Epithelial cell of esophagus (primary cell): ENCODE measurements at places on chromosomes 2 and 18.

- no peak for DNase-seq
Observed at GRCh38 chr18:51884039-51884438, 456.0 kb upstream of the DCC start.

GRCh38 chr2:109005686-109006204 lies 16.7 kb upstream of the EDAR start:
- DNase-seq, result no peak

GRCh38 chr18:60191926-60192325 lies 180.6 kb downstream of the MC4R start:
- DNase-seq, result no peak

DNA sequence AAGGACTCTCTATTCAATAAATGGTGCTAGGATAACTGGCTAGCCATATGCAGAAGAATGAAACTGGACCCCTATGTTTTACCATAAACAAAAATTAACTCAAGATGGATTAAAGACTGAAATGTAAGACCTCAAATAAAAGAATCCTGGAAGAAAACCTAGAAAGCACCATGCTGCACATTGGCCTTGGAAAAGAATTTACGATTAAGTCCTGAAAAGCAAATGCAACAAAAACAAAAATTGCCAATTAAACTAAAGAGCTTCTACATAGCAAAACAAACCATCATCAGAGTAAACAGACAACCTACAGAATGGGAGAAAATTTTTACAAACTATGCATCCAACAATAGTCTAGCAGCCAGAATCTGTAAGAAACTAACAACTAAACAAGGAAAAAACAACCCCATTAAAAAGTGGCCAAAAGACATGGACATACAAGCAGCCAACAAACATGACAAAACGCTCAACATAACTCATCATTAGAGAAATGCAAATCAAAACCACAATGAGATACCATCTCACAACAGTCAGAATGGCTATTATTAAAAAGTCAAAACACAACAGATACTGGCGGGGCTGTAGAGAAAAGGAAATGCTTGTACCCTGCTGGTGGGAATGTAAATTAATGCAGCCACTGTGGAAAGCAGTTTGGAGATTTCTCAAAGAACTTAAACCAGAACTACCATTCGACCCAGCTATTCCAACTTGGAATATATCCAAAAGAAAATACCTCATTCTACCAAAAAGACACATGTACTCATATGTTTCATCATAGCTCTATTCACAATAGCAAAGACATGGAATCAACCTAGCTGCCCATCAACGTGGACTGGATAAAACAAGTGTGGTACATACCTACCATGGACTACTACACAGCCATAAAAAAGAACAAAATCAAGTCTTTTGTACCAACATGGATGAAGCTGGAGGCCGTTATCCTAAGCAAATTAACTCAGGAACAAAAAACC lies 30.6 kb downstream of the SEPTIN10 start:
- no peak for DNase-seq

- no peak for DNase-seq
Observed at GRCh38 chr2:119219873-119220272, 3.8 kb upstream of the STEAP3 start.

GRCh38 chr2:163974766-163975165 lies 239.0 kb upstream of the FIGN start:
- DNase-seq, result no peak

DNA sequence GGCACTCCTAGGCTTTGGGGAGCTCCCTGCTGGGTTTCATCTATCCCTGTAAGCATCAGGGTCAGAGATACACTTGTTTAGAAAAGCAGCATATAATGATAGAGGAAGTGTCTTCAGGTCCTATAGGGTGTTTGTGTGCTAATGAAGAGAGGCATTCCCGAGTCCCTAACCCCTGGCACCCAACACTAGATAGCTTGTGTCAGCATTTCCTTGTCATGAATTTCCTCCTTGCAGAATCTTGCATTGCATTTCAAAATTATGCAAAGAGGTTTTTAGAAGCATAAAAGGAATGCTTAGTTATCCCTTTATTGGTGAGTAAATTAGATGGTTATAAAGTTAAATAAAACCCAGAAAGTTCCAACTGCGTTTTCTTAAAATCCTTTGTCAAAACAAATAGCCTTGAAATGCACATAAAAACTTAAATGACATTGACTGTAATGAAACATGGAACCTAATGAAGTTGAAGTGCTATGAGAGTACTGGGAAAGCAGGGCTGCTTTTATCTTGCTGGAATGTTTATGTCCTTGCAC lies 63.7 kb upstream of the LHCGR start:
- no peak for DNase-seq

DNA sequence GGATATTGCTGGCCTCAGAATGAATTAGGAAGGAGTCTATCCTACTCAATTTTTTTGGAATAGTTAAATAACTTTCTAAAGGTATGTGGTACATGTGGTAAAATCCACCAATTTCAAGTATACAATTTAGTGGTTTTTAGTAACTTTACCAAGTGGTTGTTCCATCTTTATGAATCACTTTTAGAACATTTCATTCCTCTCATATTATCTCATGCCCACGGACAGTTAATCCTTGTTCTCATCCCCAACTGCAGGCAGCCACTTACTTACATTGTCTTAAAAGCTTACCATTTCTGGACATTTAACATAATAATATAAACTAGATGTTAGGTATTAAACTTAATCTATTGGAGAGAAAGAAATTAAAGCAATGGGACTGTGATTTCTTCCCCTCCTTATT lies 146.3 kb upstream of the ZC3H15 start:
- DNase-seq, result no peak

DNA sequence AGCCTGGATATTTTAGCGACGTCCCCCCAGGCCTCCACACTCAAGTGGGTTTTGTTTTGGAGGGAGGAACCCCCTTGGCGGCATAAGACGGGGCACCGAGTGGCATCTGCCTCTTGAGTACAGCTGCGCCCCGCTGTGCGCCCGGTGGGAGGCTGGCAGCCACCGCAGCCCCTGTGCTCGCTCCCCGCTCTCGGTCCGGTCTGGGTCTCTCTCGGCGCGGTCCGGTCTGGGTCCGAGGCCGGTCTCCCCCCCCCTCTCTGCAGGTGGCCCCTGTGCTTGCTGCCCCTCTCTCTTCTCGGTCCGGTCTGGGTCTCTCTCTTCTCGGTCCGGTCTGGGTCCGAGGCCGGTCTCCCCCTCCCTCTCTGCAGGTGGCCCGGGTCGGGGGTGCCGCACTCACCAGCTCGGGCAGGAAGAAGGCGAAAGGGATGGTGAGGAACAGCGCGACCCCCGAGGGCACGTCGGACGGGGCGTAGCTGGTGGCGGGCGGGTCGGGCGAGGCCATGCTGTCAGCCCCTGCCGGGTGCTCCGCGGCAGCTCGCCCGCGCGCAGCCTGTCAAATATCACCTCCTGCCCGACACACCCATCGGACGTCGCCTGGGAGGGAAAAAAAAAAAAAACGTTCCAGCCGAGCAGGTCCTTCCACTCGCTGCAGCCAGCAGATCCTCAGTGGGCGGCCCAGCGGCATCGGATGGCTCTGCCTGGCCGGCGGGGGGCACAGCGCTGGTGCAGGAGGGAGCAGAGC lies at the start of gene MALL:
Gene MALL, minus strand, starts transcription at position 532 of the 742 bp plus-strand sequence. Its CDS starts 30 bp downstream, at position 502.
- DNase-seq, result peak; percentile 87

- DNase-seq, result no peak
Observed at GRCh38 chr18:10488017-10488416, 33.6 kb downstream of the APCDD1 start.

GRCh38 chr2:213288913-213289700 lies 4.8 kb downstream of the SPAG16 start:
- DNase-seq, result peak; percentile 60

DNA sequence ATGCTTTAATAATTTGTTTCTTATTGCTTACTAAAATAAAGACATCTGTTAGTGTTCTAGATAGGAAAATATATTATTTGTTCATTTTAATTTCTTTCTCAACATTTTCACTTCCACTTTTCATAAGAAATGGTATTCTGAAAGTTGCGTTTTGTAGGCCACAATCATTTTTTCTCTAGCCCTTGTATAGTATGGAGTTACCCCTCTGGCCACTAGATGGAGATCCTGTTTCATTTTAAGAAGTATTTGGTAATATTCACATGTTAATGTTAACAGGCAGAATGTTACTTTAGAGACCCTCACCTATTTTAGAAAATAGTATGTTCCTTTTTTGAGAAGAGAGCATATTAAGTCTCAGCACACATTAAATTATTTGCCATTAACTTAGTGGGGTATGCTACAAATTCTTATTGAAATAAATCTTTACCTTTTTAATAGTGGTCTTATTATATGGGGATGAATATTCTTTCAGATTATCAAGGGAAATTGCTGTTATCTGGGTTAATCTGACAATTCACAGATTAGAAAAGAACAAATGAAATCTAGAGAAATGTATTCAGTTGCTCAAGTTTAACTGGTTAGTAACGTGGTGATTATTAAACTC lies 73.9 kb upstream of the TTC27 start:
- DNase-seq, result peak; percentile 50

GRCh38 chr2:197628043-197628500 lies 47.3 kb downstream of the RFTN2 start:
- DNase-seq, result peak; percentile 59

DNA sequence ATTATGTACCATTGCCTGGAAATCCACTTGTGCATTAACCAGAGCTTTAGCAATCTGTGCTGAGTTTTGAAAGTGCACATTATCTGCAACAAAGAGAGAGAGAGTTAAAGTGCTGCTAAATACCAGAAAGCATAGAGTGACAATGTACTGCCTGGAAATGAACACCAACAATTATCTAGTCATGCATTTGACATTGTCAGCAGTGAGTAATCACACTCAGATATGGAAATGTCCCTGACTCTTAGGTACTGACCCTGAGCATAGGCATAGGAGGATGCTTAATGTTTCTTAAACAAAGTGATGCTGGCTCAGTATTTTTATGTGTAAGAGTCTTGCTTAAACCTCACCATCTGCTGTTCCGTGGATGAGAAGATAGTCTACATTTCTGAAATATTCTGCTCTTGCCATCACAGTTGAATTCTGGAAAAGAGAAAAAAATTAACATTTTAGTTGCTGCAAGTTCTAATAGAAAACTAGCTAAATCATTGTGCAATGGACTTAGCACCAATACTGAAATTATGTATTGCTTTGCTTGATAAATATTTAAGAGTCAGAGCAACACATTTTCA lies 20.8 kb upstream of the GCG start:
- no peak for DNase-seq

DNA sequence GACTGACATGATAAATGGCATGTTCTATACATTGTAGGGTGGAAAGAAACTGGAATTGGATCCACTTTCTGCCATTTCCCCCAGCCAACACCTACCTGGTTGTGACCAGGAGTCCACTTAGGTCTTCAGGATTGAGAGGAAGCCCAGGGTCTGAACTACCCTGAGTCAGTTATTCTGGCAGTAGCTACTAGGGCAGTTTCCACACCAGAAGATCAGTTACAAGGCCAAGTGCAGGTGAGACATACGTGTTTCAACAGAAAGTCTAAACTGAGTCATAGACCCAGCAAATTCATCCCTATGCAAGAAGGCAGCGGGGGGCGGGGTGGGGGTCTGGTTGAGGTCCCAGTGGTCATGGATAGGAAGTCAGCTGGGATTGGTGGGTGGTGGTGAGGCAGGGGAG lies 21.9 kb downstream of the ANTXR1 start:
- peak; percentile 59 for DNase-seq

- peak; percentile 71 for DNase-seq
Observed at GRCh38 chr2:39593439-39594393, 72.0 kb upstream of the TMEM178A start.

DNA sequence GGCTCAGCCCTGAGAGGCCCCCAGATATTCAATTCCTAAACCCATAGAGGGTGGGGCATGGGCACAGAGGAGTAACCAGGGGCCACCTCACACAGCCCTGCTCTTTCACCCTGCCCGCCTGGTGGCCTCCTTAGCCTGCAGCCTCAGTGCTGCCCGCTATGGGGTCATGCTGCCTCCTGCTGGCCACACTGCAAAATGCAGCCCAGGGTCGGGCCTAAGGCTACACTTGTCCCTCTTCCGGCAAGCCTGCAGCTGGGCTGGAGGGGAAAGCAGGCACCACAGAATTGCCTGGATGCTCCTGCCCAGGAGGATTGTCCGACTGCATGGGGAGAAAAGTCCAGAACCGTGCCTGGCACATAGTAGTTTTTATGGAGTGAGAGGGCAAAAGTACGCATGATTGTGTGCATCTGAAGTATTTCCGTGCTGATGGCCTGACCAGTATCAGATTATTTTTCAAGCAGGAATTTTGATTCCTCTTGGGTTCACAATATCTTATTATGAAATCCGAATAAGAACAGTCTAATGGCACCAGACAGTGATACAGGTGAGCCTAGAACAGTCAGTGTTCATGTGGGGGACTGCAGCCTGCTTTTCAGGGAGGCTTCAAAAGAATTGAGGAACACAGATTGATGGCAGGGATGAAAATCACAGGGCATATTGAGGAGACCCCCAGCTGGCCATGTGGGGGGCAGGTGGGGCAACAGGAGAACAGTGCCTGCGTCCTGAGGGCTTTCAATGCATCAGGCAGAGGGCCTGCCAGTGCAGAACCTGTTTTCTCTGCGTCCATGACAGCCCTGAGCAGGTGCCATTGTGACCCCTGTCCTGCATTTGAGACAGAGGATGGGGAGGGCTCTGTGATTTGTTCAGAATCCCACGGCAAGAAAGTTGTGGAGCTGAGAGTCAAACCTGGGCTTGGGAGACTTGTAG lies 51.2 kb upstream of the ALPP start:
- peak; percentile 69 for DNase-seq

GRCh38 chr2:3059141-3059925 lies 318.3 kb downstream of the EIPR1 start:
- no peak for DNase-seq

GRCh38 chr2:230899287-230899686 lies 25.8 kb downstream of the GPR55 start:
- DNase-seq, result no peak

- peak; percentile 48 for DNase-seq
Observed at GRCh38 chr2:42328148-42328833, 32.7 kb downstream of the COX7A2L start.

GRCh38 chr18:7877609-7878008 lies 310.5 kb downstream of the PTPRM start:
- DNase-seq, result peak; percentile 28

- peak; percentile 64 for DNase-seq
Observed at GRCh38 chr2:179340678-179341077, 76.0 kb upstream of the SESTD1 start.

DNA sequence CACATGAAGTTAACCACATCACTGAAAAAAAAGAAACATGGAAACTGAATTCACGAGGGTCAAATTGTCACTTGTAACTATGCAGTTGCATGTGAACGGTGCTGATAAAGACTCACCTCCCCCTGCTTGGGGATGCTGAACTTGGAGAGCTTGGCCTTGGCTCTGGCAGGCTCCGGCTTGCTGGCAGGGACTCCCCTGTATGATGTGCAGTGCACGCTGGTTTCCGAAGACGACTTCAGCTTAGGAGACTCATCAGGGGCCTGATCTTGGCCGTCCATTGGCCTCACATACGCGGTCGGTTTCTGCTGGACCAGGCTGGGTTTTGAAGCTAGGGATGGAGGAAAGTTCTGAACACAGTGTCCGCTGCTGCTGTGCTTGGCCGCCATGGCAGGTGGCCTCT lies 135.9 kb downstream of the AFF3 start:
- no peak for DNase-seq

DNA sequence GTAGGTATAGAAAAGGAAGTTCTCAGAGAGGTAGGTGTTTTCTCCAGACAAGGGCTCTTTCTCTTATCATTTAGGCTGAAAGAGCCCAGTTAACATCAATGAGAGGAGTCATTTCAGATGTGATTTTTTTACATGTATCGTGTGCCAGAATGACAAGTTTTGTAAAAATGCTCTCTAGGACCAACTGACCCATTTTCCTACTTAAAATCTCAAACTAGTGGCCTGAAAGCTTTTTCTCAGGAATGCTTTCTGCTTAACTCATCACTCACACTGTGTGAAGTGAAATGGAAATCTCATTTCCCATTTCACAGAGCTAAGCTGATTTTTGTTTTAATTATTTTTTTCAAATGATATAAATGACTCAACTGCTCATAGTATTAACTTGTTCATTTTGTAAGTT lies 128.7 kb upstream of the CYP26B1 start:
- no peak for DNase-seq
